RWPE2 (cell line): ENCODE measurements at places on chromosomes 7 and 10.

GRCh38 chr7:159197066-159197975 is 52.7 kb upstream of the VIPR2 start:
- no peaks in the 10 kb centered on the region for H3K27me3 ChIP-seq
- H3K4me3 ChIP-seq, result no peak overlapping the region
- no peaks in the 10 kb centered on the region for H3K36me3 ChIP-seq
- H3K27ac ChIP-seq, result no peak overlapping the region

DNA sequence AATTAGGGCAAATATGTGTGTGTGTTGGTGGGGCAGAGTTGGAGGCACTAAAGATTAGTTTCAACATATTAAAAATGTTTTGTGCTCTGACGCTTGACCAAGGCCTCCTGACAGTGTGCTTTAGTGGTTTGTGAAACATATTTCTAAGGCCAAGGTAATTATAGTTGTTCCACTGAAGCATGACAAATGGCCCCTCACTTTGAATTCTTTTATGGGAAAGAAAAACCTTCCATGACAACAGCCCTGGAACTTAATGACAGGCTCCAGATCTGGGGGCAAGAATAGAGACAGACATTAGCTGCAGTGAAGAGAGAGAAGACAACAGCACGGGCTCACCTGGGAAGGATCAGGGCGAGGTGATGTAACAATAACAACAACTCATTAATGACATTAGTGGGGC is 155.8 kb downstream of the CHN2 start:
- peaks cover 25% of the 10 kb centered on the region for H3K4me1 ChIP-seq
- no peak overlapping the region for H3K4me3 ChIP-seq
- H3K27ac ChIP-seq, result peak overlapping the region; percentile 18
- H3K27me3 ChIP-seq, result no peaks in the 10 kb centered on the region

DNA sequence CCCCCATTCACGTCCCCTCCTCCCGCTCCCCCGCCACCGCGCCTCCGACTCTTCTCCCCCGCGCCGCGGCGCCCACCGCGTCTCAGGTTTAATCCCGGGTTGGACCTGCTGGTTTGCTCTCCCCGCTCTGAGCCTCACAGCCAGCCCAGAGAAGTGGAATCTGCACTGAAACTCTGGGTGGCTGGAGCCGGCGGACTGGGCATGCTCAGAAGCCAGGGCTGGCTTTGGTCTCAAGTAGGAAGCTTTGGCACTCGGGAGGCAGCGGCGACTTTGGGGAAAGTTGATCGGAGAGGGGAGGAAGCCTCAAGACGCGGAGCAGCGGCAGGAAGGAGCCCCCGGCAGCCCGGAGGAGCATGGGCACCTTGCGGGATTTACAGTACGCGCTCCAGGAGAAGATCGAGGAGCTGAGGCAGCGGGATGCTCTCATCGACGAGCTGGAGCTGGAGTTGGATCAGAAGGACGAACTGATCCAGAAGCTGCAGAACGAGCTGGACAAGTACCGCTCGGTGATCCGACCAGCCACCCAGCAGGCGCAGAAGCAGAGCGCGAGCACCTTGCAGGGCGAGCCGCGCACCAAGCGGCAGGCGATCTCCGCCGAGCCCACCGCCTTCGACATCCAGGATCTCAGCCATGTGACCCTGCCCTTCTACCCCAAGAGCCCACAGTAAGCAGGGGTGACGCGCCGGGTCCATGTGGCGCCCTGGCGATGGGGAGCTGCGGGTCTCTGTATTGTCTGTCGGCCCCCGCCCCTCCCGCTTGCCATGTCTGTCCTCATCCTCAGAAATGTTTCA is at the start of gene PRKG1:
Gene PRKG1, plus strand, starts transcription at position 250 of the 791 bp plus-strand sequence.
- H3K4me3 ChIP-seq, result peak within 1 kb of the TSS; percentile 23
- peak; percentile 54 for DNase-seq
- no peaks in the 10 kb centered on the region for H3K4me1 ChIP-seq
- peaks cover 72% of the 10 kb centered on the region for H3K27me3 ChIP-seq
- H3K27ac ChIP-seq, result no peak within 1 kb of the TSS

- H3K4me3 ChIP-seq, result no peak overlapping the region
- H3K4me1 ChIP-seq, result peaks cover 20% of the 10 kb centered on the region
- no peaks in the 10 kb centered on the region for H3K36me3 ChIP-seq
- H3K27me3 ChIP-seq, result no peaks in the 10 kb centered on the region
- DNase-seq, result no peak
Measured at GRCh38 chr10:5537684-5538083, 12.9 kb downstream of the CALML3 start.

- no peak overlapping the region for H3K4me3 ChIP-seq
- H3K4me1 ChIP-seq, result no peaks in the 10 kb centered on the region
- no peaks in the 10 kb centered on the region for H3K36me3 ChIP-seq
- no peak overlapping the region for H3K27ac ChIP-seq
Measured at GRCh38 chr10:50823789-50824188, 61.6 kb downstream of the A1CF start.
